ENCODE measurements at places on chromosomes 1 and 21. TPM values are rescaled to one million over a fixed set of nuclear protein-coding genes. Genes with fewer than 3 reads are reported as not detected.

DNA sequence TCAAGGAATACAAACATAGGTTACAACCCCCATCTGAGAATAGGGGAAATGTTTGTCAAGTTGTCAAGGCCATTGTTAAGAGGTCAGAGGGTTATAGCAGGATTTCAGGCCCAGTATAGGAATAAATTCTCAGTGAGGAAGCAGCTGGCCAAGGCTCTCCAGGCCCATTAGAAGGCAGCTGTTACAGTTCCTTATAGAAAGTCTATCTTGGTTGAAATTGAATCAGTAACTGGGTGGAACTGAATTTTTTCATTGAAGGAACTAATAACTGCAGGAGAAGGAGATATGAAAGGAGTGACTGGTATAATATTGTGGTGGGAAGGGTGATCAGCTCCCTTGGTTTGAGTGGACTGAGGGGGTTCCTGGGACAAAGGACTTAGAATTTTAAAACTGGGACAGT is 134.1 kb downstream of the CYYR1 start:
- no peak overlapping the region for H3K4me3 ChIP-seq
- H3K27ac ChIP-seq = no peak overlapping the region
- DNase-seq = no peak
- no peaks in the 10 kb centered on the region for H3K4me1 ChIP-seq

The OR2T35 gene
- total RNA-seq = not detected

- no peaks in the 10 kb centered on the region for H3K27me3 ChIP-seq
- no peak overlapping the region for H3K4me3 ChIP-seq
- DNase-seq = no peak
- H3K36me3 ChIP-seq = no peaks in the 10 kb centered on the region
- no peak overlapping the region for H3K27ac ChIP-seq
Measured at GRCh38 chr21:28798798-28799197, 193.9 kb downstream of the LTN1 start.

- H3K4me1 ChIP-seq = peaks cover 17% of the 10 kb centered on the region
- peaks cover 1% of the 10 kb centered on the region for H3K36me3 ChIP-seq
- H3K4me3 ChIP-seq = no peak overlapping the region
- H3K27ac ChIP-seq = no peak overlapping the region
Measured at GRCh38 chr1:5944843-5945167, 47.4 kb downstream of the NPHP4 start.

- peaks cover 38% of the 10 kb centered on the region for H3K36me3 ChIP-seq
- no peak overlapping the region for H3K4me3 ChIP-seq
- no peak overlapping the region for H3K27ac ChIP-seq
- H3K27me3 ChIP-seq = no peaks in the 10 kb centered on the region
Measured at GRCh38 chr1:45512641-45513054, 9.0 kb downstream of the PRDX1 start.

The DUSP23 gene
- total RNA-seq = not detected

GRCh38 chr1:155178441-155179111 is 4.9 kb downstream of the TRIM46 start:
- H3K27ac ChIP-seq = no peak overlapping the region
- no peaks in the 10 kb centered on the region for H3K36me3 ChIP-seq
- peaks cover 40% of the 10 kb centered on the region for H3K4me1 ChIP-seq
- peaks cover 16% of the 10 kb centered on the region for H3K27me3 ChIP-seq

The NSL1 gene
- 119 TPM for total RNA-seq

Data from HepG2 (cell line).